ENCODE measurements at places on chromosomes 4 and X.

DNA sequence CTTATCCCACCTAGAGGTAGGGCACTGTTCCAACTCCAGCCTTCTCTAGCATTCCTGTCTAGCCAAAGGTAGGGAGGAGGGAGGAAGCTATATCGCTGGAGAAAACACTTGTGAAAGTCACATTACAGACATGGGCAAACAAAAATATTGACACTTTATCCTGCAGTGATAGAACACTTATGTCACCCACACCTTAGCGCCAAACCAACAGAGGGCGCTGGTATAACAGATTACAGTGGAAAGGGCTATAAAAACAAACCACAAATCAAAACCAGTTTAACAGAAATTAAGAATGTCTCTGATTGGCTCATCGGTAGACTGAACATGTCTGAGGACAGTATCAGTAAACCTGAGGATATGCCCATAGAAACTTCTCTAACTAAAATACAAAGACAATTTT is 451.3 kb downstream of the TLL1 start:
- DNase-seq, result no peak

- no peak for DNase-seq
These were observed 471.3 kb downstream of the TECRL start for GRCh38 chr4:63937961-63938360.

- no peak for DNase-seq
These were observed 7.3 kb downstream of the AVPR2 start for GRCh38 chrX:153911798-153912197.

- DNase-seq, result no peak
These were observed 155.2 kb upstream of the SPIN4 start for GRCh38 chrX:63506320-63506719.

GRCh38 chr4:61085534-61085933 is 114.6 kb upstream of the ADGRL3 start:
- DNase-seq, result no peak

DNA sequence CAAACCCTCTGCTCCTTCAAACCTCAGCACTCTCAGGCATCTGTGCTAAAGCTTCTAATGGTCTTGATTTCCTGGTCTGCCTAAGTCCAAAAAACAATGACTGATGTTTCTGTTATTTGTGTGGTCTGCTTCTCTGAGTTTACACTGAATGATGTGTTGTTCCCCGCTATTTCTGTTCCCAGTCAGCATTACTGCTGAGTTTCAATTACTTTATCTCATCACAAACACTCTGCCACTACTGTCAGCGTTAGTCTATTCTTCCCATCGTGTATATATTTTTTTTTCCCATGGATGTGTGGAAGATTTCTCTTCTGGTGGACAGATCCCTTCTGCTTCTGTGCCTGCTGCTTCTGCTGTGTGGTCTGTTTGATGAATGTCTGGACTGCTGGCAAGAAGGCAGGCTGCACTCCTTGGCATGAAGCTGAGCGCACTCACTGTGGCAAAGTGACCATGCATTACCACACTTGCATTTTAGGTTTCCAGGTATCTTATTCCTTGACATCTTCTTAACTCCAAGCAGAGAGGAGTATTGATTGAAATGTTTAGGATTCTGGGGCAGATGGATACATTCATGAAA is 106.9 kb upstream of the PAQR3 start:
- no peak for DNase-seq

DNA sequence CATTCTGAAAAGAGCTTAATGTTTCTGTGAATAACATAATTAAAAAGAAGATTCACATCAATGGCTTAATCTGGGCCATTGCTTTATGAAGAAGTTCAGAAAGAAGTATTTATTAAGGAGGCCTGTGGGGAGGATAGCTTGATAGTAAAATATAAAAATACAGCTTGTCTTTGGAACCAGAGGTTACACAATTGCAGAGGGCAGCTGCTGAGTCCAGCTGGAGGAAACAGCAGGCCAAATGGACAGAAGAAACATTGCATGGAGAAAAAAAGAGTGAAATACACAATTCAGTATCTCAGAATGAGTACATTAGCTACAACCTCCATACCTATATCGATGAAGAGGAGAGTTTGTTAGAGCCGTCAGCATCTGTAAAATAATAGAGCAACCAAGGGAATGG is 148.0 kb upstream of the NPY2R start:
- no peak for DNase-seq

GRCh38 chr4:38231626-38232025 is 271.4 kb downstream of the PTTG2 start:
- no peak for DNase-seq

GRCh38 chr4:2832981-2833670 is 10.5 kb upstream of the ADD1 start:
- DNase-seq, result peak; percentile 16

DNA sequence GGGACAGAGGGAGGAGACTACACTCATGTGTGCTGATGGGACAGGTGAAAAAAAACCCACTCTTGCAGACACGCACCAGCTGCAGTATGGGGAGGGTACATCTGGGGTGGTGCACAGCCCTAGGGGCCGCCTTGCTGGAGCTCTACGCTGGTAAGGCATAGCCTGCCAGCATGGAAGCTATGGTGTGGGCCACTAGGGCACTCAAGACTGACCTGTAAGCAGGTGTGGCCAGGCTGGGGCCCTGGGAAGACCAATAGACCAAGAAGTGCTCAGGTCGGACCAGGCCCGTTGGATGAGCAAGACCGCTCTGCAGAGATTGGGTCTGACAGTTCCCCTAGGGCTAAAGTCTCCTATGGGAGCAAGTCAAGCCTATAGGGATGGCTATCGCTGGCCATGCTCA is 314.8 kb downstream of the FAM47A start:
- DNase-seq, result no peak

DNA sequence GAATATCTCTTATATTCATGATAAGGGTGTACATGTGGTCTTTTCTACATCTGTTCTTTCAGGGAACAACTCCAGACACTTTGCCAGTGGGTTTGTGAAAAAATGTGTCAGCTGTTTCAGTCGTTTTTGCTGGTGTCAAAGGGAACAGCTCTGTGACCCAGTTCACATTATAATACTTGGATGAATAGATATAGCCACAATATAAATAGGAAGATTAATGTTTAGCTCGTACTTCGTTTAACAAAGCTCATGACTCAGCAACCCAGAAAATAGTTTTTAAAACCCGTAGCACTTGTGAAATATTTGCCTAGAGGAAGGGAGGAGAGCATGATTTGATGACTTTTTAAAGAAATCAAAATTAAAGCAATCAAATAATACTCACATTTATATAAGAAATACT is 7.9 kb downstream of the LIAS start:
- DNase-seq, result no peak

GRCh38 chr4:17695341-17695740 is 80.9 kb downstream of the MED28 start:
- DNase-seq, result no peak

DNA sequence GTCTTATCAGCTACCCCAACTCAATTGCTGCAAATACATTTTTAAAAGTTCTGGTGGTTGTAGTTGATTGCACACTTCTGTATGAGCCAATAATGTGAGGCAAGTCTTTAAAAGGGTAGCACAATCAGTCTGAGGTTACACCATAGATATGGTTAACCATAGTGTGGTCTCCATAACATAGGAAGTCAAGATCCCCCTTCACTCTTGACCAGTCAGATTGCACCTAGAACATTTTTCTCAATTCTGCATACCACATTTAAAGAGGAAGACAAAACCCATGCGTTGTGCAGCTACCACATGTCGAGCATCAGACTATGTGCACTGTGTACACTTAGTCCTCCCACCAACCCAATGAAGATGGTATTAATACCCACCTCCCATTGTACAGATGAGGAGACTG is 26.5 kb upstream of the CYBB start:
- no peak for DNase-seq

- no peak for DNase-seq
These were observed 348.6 kb downstream of the PTTG2 start for GRCh38 chr4:38308728-38309311.

GRCh38 chr4:131526686-131527085 is 1622.4 kb upstream of the PCDH10 start:
- no peak for DNase-seq

GRCh38 chrX:147749308-147749707 is 162.4 kb upstream of the FMR1 start:
- DNase-seq, result no peak

GRCh38 chr4:154617820-154618317 is 5.4 kb upstream of the FGG start:
- no peak for DNase-seq

GRCh38 chr4:138599965-138600364 is 357.8 kb upstream of the SLC7A11 start:
- no peak for DNase-seq

- DNase-seq, result no peak
These were observed 937.2 kb upstream of the GRID2 start for GRCh38 chr4:91366554-91366953.

DNA sequence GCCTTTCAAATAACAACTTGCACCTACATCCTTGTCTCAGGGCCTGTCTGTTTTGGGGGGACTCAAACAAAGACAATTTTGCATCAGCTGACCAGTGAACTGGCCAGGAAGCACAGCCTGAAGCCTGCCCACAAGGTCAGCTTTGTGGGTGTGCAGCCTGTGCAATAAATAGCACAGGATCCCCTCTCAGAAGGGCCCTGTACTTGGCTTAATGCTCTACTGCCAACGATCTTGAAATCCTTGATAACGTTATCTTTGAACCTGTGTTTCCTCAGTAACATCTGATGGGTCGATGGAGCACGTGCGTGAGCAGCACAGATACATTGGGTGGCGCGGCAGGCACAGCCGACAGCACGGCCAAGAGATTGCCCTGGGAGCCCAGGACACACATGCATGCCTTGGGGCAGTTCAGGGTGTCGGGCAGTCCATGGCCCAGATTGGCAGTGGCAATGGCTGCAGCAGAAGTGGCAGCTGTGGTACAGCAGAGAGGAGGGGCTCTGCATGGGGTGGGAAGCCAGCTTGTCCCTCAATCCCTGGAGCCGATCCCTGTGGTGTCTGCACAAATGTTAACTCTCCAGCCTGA is 58.8 kb upstream of the ATP6AP2 start:
- no peak for DNase-seq

- DNase-seq, result no peak
These were observed 337.6 kb downstream of the HNRNPD start for GRCh38 chr4:82036181-82036580.

GRCh38 chr4:106993827-106994226 is 42.3 kb downstream of the DKK2 start:
- no peak for DNase-seq

DNA sequence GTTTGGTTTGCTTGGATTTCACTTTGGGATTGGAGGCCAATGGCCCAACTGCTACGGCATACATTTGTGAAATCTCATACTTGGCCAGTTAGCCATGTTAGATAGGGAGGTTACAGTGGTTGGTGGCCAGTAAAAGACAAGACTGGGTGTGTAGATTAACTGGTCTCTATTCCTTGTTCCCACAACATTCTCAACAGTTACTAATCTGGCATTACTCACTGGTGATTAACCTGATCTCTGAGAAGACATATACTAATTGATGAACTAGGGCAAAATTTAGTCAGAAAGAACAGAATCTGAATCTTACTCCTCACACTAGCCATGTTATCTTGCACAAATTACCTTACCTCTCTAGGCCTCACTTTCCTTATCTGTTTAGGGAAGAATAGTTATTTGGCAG is 33.4 kb downstream of the GATB start:
- no peak for DNase-seq

- no peak for DNase-seq
These were observed 9.5 kb downstream of the IGSF1 start for GRCh38 chrX:131279617-131280016.

GRCh38 chr4:140071806-140072205 is 82.2 kb downstream of the MAML3 start:
- peak; percentile 45 for DNase-seq

DNA sequence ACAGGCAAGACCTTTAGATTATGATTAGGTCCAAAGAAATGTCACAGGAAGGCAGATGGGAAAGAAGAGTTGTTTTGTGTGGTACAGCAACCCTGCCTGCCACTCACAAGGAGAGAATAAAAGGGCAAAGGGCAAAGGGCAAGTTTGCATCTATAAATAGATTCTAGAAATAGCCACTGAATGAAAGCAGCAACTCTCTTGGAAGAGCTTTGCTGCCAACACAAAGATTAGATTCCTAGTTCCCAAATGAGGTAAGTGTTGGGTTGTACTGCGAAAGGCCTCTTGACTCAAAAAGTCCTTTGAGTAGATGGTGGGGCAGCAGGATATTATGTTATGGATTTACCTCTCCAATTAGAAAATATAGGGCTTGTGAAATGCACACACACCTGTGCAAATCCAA is 61.2 kb downstream of the MOSPD2 start:
- DNase-seq, result no peak

DNA sequence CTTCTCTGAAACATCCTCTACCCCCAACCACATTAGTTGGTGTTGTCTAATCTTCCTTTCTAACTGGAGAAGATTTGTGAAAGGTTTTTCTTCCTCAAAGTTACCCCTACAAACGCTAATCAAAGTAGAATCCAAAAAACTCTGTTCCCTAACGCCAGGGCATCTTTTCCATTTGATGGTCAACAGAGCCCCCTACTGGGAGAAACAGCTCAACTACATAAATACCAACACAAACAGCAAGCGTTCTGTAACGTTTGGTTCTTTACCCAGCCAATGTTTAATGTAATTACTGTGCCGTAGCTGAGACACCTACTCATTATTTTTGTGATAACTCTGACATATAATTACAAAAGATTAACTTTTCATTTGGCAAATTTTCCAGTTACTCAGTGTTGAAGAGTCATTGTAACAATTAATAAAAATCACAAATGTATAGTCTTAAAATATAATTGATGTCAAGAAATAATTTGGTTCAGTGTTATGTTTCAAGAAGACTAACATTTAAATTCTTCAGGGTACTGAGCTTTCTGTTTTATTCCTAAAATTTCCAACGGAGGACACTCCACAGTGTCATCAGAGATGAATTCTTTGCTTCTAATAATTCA is 94.9 kb upstream of the TBC1D9 start:
- peak; percentile 62 for DNase-seq

- no peak for DNase-seq
These were observed 89.1 kb upstream of the ADRA2C start for GRCh38 chr4:3676907-3677747.

DNA sequence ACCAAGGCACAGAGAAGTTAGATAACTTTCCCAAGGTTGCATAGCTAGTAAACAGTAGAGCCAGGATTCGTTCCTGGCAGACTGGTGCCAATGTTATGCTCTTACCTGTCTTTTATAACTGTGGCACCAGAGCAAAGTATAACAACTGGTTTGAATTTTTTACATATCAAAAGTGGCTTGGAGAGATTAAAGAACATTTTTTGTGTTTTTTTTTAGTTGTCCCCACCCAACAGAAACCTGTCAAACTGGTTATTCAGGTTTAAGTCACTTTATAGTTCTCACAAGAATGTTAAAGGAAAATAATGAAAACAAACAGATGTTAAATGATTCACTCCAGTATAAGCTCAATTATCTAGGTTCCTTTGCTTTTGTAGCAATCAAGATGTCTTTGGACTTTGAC is 15.6 kb upstream of the FAM47E start:
- DNase-seq, result no peak

- DNase-seq, result no peak
These were observed 154.2 kb upstream of the NEIL3 start for GRCh38 chr4:177155454-177155853.
